A549 treated with dexamethasone at 1 μM for 4 hours (cell line): ENCODE measurements at places on chromosomes 1 and 21. TPM values are rescaled to one million over a fixed set of nuclear protein-coding genes. Genes with fewer than 3 reads are reported as not detected.

The BTBD19 gene
- total RNA-seq = 1.4 to 3.4 TPM (median 2.6 TPM) in 5 replicates

The PER3 gene
- total RNA-seq = 0.58 to 1.2 TPM (median 1.0 TPM) in 5 replicates

The SYPL2 gene
- 0.09 to 0.17 TPM (median 0.11 TPM) in 5 replicates for total RNA-seq

The TLR5 gene
- total RNA-seq = 0.12 to 0.29 TPM (median 0.25 TPM) in 5 replicates

The KIF17 gene
- 1.8 to 2.7 TPM (median 2.4 TPM) in 5 replicates for total RNA-seq

The OR2T35 gene
- not detected in 5 replicates for total RNA-seq

The AUNIP gene
- total RNA-seq = 8.9 to 10.3 TPM (median 9.5 TPM) in 5 replicates

The ASPM gene
- total RNA-seq = 14.9 to 28.5 TPM (median 24.6 TPM) in 5 replicates

The EFNA4 gene
- total RNA-seq = 14.0 to 17.2 TPM (median 14.8 TPM) in 5 replicates

The MTF2 gene
- total RNA-seq = 10.2 to 14.3 TPM (median 11.8 TPM) in 5 replicates

The CCDC185 gene
- 0.05 to 0.09 TPM (median 0.06 TPM) in 3 of 5 replicates, not detected in the others for total RNA-seq

The RGS5 gene
- 0.93 to 2.0 TPM (median 1.5 TPM) in 5 replicates for total RNA-seq

The GBP4 gene
- total RNA-seq = 0.01 TPM in 1 of 5 replicates, not detected in the others

The PAQR7 gene
- total RNA-seq = 4.8 to 8.7 TPM (median 7.7 TPM) in 5 replicates

The DISP1 gene
- 1.5 to 2.3 TPM (median 2.1 TPM) in 5 replicates for total RNA-seq

The FTCD gene
- 0.16 to 0.33 TPM (median 0.19 TPM) in 3 of 5 replicates, not detected in the others for total RNA-seq

The FCRL6 gene
- total RNA-seq = not detected in 5 replicates

The SLAMF1 gene
- 0.05 TPM in 1 of 5 replicates, not detected in the others for total RNA-seq

The STIL gene
- 7.5 to 11.8 TPM (median 10.9 TPM) in 5 replicates for total RNA-seq

The TTLL7 gene
- total RNA-seq = 2.1 to 3.8 TPM (median 3.6 TPM) in 5 replicates

The SPATA17 gene
- total RNA-seq = 1.7 to 3.0 TPM (median 1.9 TPM) in 5 replicates

The FCRL1 gene
- total RNA-seq = not detected in 5 replicates

The POGK gene
- 26.1 to 33.4 TPM (median 31.4 TPM) in 5 replicates for total RNA-seq

The CCDC17 gene
- total RNA-seq = 0.18 to 0.57 TPM (median 0.19 TPM) in 5 replicates

The CNIH3 gene
- total RNA-seq = 0.29 to 0.70 TPM (median 0.46 TPM) in 5 replicates

The KRTAP19-1 gene
- not detected in 5 replicates for total RNA-seq

The KCNJ15 gene
- total RNA-seq = 0.16 to 0.22 TPM in 2 of 5 replicates, not detected in the others

The ACTN2 gene
- total RNA-seq = 0.06 TPM in 1 of 5 replicates, not detected in the others

The CNR2 gene
- total RNA-seq = 0.02 TPM in 1 of 5 replicates, not detected in the others

The PROX1 gene
- total RNA-seq = 0.02 to 0.19 TPM (median 0.06 TPM) in 5 replicates

The TRNP1 gene
- 204 to 282 TPM (median 273 TPM) in 5 replicates for total RNA-seq

The KRTAP19-5 gene
- total RNA-seq = not detected in 5 replicates

The FLAD1 gene
- total RNA-seq = 39.1 to 45.0 TPM (median 43.1 TPM) in 5 replicates

The CFAP126 gene
- 0.16 to 0.29 TPM (median 0.24 TPM) in 4 of 5 replicates, not detected in the other for total RNA-seq

The CXADR gene
- total RNA-seq = 10.2 to 18.1 TPM (median 14.6 TPM) in 5 replicates

The ARHGEF16 gene
- total RNA-seq = 3.1 to 5.6 TPM (median 5.1 TPM) in 5 replicates

The OR6N1 gene
- total RNA-seq = not detected in 5 replicates

The VCAM1 gene
- 0.04 to 0.06 TPM (median 0.05 TPM) in 4 of 5 replicates, not detected in the other for total RNA-seq

The KRTAP21-2 gene
- not detected in 5 replicates for total RNA-seq

The CATSPERE gene
- total RNA-seq = 0.02 to 0.08 TPM (median 0.03 TPM) in 5 replicates

The ALPL gene
- total RNA-seq = 0.30 to 0.53 TPM (median 0.43 TPM) in 5 replicates

The FLG2 gene
- total RNA-seq = not detected in 5 replicates
